MV-4-11 (cell line): ENCODE measurements at places on chromosomes 5 and 9.

- no peak for DNase-seq
Observed at GRCh38 chr5:55073211-55073610, 29.2 kb upstream of the GZMA start.

DNA sequence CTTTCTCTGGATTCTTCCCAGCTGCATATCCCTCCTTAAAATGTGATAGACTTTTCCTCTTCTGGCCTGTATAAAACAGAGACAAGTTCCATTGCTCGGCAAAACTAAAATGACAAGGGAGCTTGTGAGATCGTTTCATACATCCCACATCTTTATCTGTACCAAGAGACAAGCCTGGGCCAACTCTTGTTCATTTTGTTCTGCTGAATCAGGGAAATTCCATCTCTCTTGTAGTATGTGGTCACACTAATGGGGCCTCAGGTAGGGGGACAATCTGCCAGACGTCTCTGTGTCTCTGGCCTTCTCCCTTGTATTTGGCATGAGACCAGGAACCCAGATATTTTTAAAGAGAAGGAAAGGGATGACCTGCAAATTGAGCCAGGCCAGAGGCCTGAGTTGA is 18.6 kb upstream of the PAPPA start:
- DNase-seq: no peak

- DNase-seq: no peak
Observed at GRCh38 chr5:180600554-180601041, 9.3 kb upstream of the SCGB3A1 start.

DNA sequence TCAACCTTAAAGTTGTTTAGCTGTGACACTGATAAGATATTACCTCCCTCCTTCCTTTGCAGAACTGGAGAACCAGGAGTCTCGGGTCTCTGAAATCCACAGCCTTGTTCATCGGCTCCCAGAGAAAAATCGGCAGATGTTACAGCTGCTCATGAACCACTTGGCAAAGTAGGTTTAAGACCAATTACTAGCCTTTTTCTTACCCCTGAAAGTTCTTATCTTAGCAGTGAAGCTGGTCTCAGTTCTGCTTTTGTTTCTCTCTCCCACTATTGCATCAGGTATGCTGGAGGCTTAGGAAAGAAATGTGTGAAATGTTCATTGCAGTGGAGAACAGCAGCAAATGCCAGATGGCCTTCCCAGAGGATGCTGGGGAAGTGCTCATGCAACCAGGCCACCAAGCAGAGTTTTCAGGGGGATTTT is 287.4 kb downstream of the ARHGAP26 start:
- peak; percentile 94 for DNase-seq

DNA sequence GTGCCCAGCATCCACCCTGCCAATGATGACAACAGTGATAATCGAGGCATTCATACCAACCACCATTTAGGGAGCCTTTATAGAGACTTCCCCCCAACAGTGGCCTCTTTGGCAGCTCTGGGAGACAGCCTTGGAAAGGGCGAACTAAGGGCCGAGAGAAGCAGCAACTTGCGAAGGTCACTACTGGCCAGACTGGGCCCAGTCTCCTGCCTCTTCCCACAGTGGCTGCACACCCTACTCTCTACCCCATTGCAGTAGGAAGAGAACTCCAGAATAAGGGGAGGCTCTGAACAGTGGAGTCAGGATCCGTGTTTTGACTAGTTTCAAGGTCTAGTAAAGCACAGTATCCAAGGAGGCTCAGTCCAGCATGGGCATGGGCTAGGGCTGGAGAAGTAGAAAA is 5.3 kb downstream of the LHX6 start:
- DNase-seq: no peak

GRCh38 chr9:107483666-107484065 is 5.9 kb downstream of the KLF4 start:
- no peak for DNase-seq

DNA sequence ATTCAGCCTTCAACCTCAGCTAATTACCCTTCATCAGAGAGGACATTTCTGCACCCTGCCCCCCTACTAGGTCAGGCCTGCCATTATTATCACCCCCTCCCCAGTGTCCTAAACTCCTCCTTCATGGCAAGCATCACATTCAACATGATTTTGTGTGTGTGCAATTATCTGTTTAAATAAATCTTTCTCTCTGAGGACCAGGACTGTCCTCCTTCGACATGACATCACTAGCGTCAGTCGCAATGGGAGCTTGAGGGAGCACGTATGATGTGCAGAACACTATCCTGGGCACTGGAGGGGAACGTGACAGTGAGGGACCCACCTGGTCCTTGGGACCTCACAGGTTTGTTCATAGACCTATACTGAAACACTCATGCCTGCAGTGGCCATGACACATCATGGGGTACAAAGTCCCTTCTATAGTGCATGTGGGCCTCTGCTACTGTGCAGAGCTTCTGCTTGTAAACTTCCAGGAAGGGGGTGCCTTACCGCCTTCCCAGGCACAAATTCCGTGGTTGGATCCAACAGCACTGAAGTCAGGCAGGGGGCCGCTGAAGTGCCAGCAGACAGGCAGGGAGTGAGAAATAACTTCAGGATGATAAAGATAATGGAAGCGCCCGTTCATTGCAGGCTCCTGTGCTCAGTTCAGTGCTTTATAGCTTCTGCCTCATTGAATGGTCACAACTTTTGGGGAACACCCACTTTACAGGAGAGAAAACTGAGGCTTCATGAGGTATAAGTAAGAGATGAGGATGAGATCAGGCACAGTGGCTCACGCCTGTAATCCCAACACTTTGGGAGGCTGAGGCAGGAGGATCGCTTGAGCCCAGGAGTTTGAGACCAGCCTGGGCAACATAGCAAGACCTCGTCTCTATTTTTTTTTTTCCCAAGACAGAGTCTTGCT is 36.0 kb upstream of the STXBP1 start:
- no peak for DNase-seq

DNA sequence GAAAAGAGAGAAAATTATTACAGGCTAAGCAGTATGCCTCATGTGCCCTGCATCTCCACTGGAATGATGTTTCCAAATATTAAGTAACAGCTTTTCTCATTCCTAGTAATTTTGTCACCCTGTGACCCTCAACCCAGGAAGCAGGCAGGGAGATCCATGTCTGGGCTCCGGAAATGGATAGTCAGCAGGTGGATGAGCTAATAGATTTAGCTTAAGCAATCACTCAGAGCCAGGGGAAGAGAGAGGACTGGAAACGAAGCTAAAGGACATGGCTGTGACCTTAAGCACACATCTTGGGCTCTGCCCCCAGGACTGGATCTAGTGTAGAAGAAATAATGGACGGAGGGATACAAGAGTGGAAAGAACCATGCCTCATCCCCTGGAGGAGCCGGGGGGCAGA is 89.5 kb downstream of the ARSB start:
- DNase-seq: no peak

DNA sequence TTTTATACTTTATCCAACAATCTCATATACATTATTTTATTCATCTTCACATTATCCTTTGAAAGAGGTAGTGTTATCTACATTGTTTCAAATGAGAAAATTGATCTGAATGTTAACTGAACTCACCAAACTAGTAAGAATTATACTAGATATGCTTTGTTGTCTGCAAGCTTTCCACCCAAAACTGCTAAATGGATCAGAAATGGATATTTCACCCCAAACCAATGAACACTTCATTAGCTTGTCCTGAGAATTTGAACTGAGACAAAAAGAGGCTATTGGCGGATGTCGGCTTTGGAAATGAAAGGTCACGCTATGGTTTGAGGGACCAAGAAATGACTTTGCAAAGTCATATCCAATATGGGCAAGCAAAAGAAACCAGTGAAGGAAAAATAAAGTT is 201.9 kb upstream of the TRPM3 start:
- DNase-seq: no peak
